GM23248 (cell line): ENCODE measurements at places on chromosomes 2 and 18. TPM values are rescaled to one million over a fixed set of nuclear protein-coding genes. Genes with fewer than 3 reads are reported as not detected.

HES6 gene
- polyA plus RNA-seq = 0.76 and 1.3 TPM in 2 replicates

- H3K4me3 ChIP-seq = no peak overlapping the region
- H3K4me1 ChIP-seq = peaks cover 2% of the 10 kb centered on the region; the same call in 1 of the 2 replicates
- no peak overlapping the region for H3K27ac ChIP-seq
- no peaks in the 10 kb centered on the region for H3K36me3 ChIP-seq
Observed at GRCh38 chr2:48434101-48434500, 95.9 kb upstream of the STON1 start.

DNA sequence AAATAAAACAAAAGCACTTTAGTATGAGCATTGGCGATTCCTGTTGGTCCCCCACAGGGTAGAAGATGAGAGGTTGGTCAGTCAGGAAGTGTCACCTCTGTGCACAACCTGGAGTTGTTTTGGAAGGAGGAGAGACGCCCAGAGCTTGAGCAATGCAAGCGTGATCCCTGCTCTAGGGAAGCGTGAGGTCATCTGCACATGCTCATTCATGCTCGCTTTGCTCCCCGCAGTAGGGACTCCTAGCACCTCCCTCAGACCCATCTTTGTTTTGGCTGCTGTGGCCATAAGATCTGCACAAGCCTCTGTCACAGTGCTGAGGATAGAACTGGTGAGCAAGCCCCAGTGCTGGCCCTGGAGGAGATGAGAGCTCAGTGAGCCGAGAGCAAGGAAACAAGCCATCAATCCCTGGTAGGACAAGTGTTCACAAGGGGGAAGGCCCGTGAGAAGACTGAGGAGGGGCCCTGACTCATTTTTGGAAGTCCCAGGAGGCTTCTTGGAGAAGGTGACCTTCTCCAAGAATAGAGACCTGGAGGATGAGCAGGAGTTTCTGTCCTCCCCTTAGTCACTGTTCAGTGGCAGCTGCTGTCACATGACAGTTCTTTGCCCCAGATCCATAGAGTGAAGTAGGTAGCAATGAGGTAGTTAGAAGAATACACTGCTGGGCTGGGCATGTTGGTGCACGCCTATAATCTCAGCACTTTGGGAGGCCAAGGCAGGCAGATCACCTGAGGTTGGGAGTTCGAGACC, 13.3 kb upstream of the ATP8B1 start:
- peaks cover 31% of the 10 kb centered on the region for H3K4me1 ChIP-seq

SERPINB10 gene
- polyA plus RNA-seq = not detected in 2 replicates

ATP6V1C2 gene
- polyA plus RNA-seq = 0.18 and 0.53 TPM in 2 replicates

DNA sequence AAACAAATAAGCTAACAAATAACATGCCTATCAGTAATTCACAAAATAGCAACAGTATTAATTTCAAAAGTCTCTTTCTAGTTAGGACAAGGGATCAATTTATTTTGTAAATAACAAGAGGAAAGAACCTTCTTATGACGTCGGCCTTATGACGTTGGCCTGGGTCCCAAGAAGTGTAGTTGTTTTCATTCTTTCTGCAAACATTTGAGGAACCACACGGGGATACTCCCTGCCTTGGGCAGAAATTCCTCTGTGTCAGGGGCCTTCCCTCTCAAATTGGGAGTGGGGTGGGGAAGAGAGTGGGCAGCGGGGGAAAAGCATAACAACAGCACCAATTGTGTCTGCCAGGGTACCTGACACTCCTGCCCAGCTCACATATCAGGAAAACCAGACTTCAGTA, 1.3 kb downstream of the CCDC68 start:
- H3K36me3 ChIP-seq = no peaks in the 10 kb centered on the region
- H3K4me1 ChIP-seq = no peaks in the 10 kb centered on the region
- H3K27ac ChIP-seq = no peak overlapping the region
- H3K4me3 ChIP-seq = no peak overlapping the region

AMER3 gene
- not detected in 2 replicates for polyA plus RNA-seq

LGALSL gene
- 0.60 and 0.70 TPM in 2 replicates for polyA plus RNA-seq

- H3K36me3 ChIP-seq = 0 out of 2 replicates have a peak, but pooled peaks cover 4% of the 10 kb centered on the region
- H3K27ac ChIP-seq = no peak overlapping the region
- no peaks in the 10 kb centered on the region for H3K27me3 ChIP-seq
- DNase-seq = no peak
- H3K4me1 ChIP-seq = peaks cover 40% of the 10 kb centered on the region
Observed at GRCh38 chr2:45436456-45436855, 174.6 kb downstream of the SRBD1 start.

DNA sequence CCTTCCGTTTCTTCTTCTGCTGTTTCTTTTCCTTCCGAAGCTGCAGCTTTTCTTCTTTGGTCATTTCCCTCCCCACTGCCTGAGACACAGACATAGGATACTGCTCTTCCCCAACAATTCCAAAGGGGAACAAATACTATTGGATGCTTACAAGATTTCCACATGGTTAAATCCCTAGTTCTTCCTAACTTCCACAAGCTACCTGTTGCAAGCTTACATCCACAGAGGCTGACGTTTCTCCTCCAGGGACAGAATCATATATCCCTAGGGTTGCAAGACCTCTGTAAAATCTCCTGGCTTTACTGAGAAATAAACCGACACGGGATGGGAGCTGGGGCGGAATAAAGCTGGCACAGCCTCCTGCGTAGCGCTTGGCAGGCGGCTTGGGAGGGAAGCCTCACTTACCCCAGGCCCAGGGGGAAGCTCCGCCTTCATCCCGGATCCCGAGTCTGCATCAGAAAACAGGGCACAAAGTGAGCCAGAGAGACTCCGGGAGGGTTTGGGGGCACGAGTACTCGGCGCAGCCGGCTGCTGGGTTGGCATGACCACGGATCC, 590 bp downstream of the EIF2B4 start:
- DNase-seq = peak; percentile 81
- H3K27ac ChIP-seq = peak overlapping the region; percentile 86
- H3K4me1 ChIP-seq = peaks cover 19% of the 10 kb centered on the region
- H3K36me3 ChIP-seq = peaks cover 49% of the 10 kb centered on the region
